NCI-H1092 (cell line): ENCODE measurements at places on chromosomes 2 and 18.

GRCh38 chr2:131041402-131042147 lies 51.7 kb downstream of the FAM168B start:
- no peak for DNase-seq

GRCh38 chr2:219629976-219630695 lies 2.7 kb downstream of the SLC4A3 start:
- no peak for DNase-seq

- no peak for DNase-seq
Measured at GRCh38 chr2:195612611-195613495, 44.2 kb upstream of the SLC39A10 start.

GRCh38 chr2:74146929-74147726 lies 584 bp downstream of the BOLA3 start:
- DNase-seq: no peak

DNA sequence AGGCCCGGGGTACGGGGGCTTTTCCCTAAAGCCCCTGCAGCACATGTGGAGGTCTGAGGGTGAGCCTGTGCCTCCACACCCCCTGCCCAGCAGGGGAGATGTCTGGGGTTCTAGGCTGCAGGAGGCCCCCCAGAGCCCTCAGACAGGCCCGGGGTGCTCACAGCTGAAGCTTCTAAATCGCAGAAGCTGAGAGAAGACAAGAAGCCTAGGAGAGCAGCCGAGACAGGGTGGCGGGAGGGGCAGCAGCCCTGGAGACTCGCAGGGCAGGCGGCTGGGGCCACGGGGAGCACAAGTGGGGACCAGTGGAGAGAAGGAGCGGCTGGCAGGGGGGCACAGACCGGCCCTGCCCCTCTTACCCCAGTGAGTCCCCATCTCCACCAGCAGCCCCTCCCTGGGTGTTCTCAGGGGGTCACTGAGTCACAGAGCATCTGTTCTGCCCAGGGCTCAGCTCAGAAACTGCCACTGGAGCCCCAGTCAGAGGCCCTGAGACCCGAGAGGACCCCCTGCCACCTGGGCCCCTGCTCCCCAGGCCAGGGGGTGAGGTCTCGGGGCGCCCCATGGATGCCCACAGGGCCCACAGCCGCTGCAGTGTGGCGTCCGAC lies 26.1 kb downstream of the GPC1 start:
- DNase-seq: no peak

GRCh38 chr2:38185012-38185491 lies 109.1 kb upstream of the CYP1B1 start:
- DNase-seq: no peak
